ENCODE measurements at places on chromosomes 4 and X.

GRCh38 chr4:47374477-47374876 lies 89.0 kb downstream of the COMMD8 start:
- DNase-seq: no peak

DNA sequence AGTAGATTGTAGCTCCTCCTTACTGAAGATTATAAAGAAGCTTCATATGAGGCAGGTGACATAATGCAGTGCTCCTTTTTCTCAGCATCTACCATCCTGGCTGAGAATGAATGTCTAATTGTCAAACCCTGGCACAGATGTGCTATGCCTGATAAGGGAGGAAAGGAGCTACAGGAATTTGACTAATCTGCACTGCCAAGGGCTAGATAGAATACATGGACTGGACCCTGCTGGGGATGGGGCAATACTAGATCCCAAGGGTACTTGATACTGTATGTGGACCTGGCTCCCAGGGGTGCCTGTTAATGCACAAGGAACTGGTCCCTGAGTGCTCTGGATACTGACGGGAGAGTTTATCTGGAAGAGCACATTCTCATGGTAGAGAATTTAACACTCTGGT lies 362.2 kb upstream of the EMCN start:
- no peak for DNase-seq

- DNase-seq: no peak
These were observed 3.1 kb upstream of the FGFR3 start for GRCh38 chr4:1790005-1790404.

DNA sequence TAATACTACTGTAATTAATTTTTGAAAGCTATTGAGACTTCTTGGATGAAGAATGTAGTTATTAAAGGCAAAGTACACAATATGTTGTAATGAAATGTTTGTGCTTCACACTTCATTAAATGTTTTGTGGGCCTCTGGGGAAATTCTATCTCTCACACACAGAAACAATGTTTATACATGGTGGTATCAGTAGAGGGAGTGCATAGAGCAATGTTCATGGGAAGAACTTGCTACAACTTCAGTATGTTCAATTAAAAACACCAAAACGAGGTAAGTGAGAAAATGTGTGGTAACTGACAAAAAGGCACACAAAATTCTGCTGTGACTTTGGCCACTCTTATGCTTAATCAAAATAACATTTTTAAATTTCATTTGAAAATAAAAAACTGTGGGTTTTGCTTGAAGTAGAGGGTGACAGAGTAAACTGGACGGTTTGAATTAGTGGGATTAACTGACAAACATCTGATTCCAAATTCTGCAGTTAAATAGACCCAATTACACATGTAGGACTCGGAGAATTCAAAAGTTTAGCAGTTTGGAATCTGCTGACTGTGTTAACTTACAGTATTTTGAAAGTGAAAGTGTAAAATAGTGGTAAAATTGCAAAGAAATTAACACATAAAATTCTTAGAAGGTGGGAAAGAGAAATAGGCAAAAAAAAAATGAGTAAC lies 111.4 kb upstream of the TTC29 start:
- peak; percentile 31 for DNase-seq

DNA sequence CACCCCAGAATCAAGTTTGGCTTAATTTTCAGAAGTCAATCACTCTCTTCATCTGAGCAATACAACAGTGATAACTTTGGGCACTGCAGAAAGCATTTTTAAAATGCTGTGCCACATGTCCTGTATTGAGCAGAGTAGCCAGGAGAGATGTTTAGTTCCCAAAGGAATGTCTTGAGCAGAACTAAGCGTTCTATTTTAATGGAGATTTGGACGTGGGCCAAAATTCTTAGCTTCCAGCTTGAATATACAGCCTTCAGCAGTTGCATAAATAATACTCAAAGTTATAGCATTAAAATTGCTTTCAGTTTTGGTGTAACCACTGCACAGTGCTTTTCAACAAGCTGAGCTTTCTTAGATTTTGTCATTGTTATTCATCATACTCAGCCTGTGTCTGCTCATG lies 679.2 kb downstream of the NLGN4X start:
- no peak for DNase-seq

GRCh38 chr4:71261001-71261400 lies 77.8 kb upstream of the SLC4A4 start:
- DNase-seq: no peak

- no peak for DNase-seq
These were observed 3.8 kb downstream of the NKX6-1 start for GRCh38 chr4:84495118-84495793.

DNA sequence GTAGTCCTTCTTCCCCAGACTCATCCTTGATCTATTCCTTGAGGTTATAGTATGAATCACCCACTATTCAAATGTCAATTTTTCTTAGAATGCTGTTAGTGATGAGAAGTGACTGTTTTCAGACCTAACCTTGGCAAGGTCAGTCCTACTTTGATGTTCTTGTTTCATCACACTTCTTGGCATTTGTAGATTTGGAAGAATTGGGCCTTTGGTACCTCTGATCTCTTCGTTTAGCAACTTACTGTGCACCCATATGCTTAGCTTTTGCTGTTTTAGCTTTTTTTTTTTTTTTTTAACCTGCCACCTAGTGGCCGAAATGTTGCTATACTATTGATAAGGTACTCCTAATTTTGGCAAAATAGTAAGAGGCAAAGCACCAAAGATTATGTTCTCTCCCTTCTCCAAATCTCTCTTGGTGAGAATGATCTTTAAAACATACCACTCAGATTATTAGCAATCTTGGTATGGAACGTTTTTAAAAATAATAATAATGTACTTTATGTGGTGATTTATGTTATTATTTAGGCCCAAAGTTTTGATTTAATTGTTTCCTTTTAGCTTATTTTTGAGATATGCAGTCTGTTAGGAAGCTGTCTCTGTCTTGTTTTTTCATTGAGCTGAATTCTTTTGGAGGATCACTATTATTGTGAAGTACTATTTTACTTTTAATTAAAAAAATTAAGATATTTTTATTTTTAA lies 16.6 kb downstream of the DCK start:
- peak; percentile 57 for DNase-seq

GRCh38 chrX:75623535-75623934 lies 100.7 kb upstream of the ZDHHC15 start:
- no peak for DNase-seq

DNA sequence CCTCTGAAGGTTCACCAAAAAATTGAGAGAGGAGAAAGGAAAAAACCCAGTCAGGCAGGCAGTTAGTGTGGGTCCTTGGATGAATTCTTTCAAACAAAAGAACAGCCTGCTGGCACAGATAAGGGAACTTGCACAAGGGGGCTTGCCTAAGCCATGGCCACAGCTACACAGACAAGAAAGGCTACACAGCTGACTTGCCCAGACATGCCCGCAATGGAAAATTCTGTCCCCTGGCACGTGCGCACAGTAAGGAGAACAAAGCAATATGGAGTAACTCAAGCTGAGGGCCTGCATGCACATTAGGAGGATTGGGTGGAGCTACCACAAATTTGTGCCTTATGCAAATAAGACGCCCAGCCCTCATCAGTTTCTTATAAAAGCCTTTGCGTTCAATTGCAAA lies 512.5 kb upstream of the HTR2C start:
- DNase-seq: no peak

- DNase-seq: no peak
These were observed 418.9 kb downstream of the CCSER1 start for GRCh38 chr4:90546114-90546513.

- no peak for DNase-seq
These were observed 109.1 kb upstream of the HUWE1 start for GRCh38 chrX:53795576-53795975.

DNA sequence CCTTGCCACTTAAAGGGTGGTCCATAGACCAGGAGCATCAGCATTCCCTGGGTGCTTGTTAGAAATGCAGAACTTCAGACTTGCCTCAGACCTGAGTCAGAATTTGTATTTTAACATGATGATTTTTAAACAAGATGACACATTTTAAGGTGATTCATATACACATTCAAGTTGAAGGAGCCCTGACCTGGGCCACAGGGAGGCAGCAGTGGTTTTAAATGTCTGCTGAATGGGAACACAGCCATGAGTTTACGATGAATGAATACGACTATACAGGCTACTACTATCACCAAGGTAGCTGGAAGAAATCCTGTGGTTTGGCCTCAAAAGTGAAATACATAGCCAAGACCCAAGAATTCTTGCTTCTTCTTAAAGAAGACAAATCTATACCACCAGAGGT lies 2.9 kb downstream of the HDAC8 start:
- no peak for DNase-seq

DNA sequence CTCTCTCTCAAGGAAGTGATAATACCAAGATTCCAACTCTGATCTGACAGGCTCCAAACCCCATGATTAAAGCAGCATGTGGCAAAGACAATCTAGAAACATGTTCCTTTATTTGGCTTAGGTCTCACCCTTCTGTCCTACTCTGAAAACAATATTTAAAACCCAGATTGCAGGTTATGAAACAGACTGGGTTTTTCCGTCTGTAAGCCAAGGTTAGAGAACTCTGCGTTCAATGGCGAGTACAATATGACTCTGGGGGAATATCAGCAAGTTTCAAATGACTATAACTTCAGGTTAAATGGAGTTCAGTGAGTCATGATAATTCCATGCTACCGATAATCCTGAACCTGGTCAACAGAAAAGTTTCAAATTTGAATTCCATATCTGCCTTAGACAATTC lies 50.8 kb downstream of the ANAPC10 start:
- no peak for DNase-seq

DNA sequence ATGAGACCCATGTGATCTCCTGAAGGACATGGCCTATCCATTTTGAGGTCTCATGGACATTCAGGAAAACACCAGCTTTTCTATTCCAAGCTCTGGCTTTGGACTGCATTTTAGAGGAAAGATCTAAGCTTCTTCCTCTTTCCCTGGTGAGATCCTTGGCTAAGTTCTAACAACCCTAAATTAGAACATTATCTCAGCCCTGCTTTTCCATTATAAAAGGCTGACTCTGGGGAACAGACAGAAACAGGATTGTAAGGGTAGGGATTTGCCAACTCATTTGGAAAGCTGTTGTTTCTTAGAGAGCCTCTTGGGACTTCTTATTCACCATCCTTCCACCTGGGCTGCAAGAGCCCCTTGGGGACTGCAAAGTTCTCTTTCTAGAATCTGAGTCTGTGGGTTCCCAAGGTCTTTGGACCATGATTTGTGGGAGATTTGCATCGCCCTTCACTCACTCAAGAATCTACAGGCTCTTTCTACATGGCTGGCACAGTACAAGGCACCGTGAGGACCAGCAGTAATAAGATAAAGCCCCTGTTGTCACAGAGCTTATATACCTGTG lies 146.9 kb downstream of the FNIP2 start:
- no peak for DNase-seq

DNA sequence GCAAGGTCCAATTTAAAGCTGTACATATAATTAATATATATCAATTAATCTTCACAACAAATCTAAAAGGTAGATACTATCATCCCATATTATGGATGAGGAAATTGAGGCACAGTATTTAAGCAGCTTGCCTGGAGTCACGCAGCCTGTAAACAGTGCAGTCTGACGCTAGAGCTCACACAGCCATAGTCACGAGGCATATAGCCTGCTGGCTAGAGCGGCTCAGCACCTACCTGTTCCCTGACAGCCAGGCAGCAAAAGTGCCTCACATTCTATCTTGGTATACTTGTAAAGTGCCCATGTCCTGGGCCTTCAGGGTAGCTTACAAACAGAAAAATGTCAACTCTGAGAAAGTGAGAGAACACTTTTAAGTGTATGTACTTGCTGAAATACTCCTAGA lies 222.6 kb upstream of the NEIL3 start:
- DNase-seq: no peak

DNA sequence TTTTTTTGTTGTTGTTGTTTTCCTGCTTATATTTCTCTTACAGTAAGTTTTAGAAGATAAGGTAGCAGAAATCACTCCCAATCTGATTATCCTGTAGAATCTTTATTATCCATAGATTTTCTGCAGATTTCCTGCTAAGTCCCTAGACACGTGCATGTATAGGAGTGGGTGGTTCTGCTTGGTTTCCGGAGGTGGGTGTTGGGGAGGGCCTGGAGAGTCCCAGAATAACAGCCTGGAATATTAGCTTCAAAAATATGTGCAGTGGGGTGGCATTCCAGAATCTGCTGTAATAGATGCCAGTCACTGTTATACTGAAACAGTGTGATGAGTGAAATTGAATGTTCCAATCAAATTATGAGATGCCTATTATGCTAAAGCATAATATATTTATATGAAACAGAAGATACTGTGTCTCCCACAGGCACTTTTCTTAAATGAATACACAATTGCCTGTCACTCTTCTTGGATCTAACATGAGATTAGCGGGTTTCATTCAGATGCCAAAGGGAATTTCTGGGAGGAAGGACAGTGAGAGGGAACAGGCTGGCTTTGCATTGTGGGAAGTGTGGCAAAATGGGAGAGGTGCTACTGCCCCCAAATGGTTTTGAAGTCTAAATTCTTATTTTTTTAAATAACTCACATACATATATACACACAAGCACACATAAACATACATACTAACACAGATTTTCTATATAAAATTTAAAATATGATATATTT lies 37.6 kb downstream of the C4orf50 start:
- DNase-seq: no peak

GRCh38 chr4:103634236-103634635 lies 85.5 kb downstream of the TACR3 start:
- DNase-seq: no peak

- DNase-seq: no peak
These were observed 45.4 kb downstream of the RASL11B start for GRCh38 chr4:52907510-52907909.

DNA sequence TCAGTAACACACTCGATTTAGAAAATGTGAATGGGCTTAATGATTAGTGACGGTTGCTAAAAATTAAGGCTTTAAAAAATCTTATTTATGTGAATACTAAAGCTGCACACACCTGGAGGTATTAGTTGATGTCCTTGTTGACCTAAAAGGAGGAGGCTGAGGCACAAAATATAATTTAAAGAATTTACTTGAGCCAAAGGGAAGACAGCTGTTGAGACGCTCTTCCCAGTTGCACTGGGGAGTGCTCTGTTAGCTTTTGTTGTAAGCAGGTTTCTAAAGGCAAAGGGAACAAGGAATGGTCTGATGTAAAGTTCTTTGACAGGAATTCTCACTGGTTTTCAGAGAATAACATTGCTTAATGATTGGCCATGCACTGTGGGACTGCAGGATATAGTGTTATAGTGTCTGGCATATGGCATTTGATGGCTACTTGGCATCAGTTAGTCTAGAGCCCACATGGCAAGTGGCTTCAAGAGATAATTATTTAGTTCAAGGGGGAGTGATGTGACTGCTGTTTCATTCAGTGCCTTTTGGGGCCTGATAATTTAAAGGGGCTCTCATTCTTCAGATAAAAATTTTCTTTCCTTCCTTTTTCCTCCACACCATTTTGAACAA lies 30.8 kb upstream of the PGM2 start:
- DNase-seq: no peak

- no peak for DNase-seq
These were observed 65.7 kb upstream of the TTC29 start for GRCh38 chr4:147011411-147011810.
